ENCODE measurements at places on chromosomes 13 and 19. TPM values are rescaled to one million over a fixed set of nuclear protein-coding genes. Genes with fewer than 3 reads are reported as not detected.

DNA sequence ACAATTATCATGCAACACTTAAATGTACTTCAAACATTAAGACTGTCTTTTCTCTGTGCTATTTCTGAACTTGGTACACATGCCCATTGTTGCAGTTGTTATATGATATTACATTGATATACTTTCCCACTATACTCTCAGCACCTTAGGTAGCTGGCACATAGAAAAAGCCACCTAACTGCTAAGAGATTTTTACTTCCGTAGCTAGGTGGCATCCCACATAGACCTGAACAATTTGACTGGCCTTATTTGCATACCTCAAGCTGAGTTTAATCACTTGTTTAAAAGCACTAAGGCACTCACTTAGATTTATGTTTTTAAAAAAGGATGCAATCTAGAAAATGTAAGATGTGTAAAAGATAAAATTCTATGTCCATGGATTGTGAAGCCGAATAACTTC is 194.2 kb downstream of the POU4F1 start:
- no peak for DNase-seq
- H3K27me3 ChIP-seq: no peaks in the 10 kb centered on the region

DNA sequence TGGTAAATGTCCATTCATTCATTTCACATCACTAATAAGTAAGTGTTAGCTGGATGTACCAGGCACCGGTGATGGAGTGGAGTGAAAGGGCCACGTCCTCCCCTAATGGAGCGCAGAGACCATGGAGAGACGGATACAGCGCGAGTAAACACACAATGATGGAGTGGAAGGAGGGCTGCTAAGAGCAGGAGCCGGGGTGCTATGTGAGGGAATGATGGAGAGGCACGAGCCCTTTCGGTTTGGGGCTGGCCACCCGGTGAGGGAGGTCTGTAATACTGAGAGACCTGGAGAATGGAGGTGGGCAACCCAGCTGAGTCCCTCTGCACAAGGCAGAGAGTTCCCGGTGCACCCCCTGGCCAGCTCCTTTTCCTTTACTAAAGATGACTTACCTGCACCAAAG is 53.7 kb downstream of the PEPD start:
- no peak overlapping the region for H3K27ac ChIP-seq
- H3K27me3 ChIP-seq: no peaks in the 10 kb centered on the region
- H3K4me3 ChIP-seq: no peak overlapping the region
- H3K36me3 ChIP-seq: peaks cover 9% of the 10 kb centered on the region
- peaks cover 9% of the 10 kb centered on the region for H3K4me1 ChIP-seq

- no peaks in the 10 kb centered on the region for H3K4me1 ChIP-seq
Measured at GRCh38 chr19:11881151-11881800, 6.3 kb upstream of the ZNF69 start.

The ZSCAN1 gene
- 0.36 TPM for total RNA-seq

GRCh38 chr13:41203810-41204209 is 9.4 kb upstream of the KBTBD7 start:
- no peaks in the 10 kb centered on the region for H3K36me3 ChIP-seq
- no peak overlapping the region for H3K27ac ChIP-seq
- DNase-seq: no peak

The ERICH4 gene
- total RNA-seq: not detected

The NTN5 gene
- total RNA-seq: 0.29 TPM

GRCh38 chr13:23268441-23268840 is 87.7 kb downstream of the SGCG start:
- no peak overlapping the region for H3K27ac ChIP-seq
- no peaks in the 10 kb centered on the region for H3K4me1 ChIP-seq
- no peaks in the 10 kb centered on the region for H3K36me3 ChIP-seq
- H3K27me3 ChIP-seq: no peaks in the 10 kb centered on the region
- DNase-seq: no peak

The CACNG7 gene
- not detected for total RNA-seq

GRCh38 chr13:91778123-91778522 is 379.7 kb downstream of the GPC5 start:
- no peaks in the 10 kb centered on the region for H3K27me3 ChIP-seq
- no peaks in the 10 kb centered on the region for H3K36me3 ChIP-seq
- no peak overlapping the region for H3K27ac ChIP-seq
- DNase-seq: no peak
- H3K4me1 ChIP-seq: no peaks in the 10 kb centered on the region
